ENCODE measurements at places on chromosomes 12 and 14.

DNA sequence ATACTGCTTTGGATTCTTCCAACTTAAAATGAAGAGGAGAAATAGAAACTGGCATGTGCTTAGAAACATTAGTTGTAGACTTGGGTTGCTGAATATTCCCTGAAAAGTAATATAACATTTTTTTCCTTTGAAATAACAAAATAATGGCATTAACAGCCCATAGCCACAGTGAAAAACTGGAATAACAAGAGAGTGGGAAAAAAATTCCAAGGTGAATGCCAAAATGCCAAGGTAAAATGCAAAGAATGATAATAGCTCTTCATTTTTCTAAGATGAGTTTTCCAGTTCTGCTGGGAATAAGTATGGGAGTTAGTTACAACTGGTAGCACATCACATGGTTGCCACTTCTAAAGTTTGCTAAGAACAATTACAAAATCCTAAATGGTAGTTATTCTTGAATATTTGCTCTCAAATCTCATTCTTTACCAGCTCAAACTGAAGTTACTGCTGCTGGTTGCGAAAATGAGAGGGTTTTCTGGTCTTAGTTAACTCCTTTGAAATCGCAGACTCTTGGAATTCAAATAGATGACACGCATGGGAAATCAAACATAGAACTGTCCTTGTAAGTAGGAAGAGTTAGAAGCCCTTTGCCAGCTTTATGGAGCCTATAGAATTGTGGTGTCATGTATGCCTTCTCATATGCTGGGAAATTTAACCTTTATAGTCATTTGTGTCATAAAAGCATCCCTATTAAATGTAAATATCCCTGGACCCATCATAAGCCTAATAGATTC is 165.0 kb upstream of the DCN start:
- no peak for DNase-seq

DNA sequence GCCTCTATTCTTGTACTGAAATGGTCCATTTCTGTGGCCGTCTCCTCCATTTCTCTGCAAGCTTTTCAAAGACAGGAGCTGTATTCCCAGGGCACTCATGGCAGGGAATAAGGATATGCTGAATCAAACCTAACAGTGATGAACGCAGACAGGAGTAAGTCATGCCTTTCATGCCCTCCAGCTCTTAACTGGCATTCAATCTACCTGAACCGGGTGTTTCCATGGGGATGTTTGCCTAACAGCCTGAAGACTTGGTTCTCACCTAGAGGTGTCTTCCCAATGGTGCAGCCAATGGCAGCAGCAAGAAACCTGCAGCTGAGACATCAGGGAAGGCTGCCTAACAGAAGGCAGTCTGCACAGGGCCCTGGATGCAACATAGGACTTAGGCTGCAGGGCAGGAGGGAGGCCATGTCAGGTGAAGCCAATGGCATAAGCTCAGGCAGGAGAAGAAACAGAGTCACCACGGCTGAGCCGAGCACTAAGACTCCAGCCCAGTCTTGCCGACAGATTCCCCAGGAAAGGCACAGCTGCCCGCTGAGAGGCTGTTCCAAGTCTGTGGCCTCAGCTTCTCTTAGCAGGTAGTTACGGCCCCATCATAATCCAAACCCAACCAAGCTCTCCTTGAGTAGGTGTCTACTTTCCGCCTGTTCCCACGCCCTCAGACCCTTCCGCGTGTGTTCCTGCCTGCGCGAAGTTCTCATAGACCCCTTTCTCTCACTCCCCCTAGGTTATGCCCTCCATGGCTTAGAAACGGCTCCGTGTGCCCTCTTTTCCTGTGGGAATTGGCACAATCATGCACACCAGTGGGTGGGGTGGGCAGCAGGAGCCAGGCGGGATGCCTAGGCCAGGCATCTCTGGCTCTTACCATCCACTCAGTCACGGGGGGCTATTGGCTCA is 44.1 kb downstream of the VWF start:
- DNase-seq: no peak

DNA sequence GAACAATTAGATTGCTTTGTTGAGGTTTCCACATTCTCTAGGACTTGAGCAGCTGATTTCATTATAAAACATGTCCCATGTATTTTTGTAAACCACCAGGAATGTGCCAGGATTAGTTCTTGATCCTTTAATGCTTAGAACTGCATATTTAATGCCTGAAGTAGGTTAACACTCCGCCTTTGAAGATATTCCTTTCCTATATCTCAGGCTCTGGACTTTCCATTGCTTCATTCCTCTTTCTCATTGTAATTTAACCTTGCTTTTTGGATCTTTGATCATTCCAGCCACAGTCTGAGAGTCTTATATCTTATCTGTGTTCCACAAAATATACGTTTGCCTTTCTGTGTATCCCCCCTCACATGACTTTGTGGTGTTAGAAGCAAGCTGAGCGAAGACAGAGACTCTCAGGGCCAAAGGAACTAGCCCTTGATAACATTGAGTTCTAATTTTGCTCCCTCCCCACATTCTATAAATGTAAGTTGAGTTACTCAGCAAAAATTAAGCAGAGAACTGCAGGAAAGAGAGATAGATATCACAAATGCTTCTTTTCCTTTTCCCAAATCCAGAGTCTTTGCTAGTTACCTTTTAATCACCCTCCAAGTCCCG is 2.4 kb upstream of the CLEC1B start:
- no peak for DNase-seq

DNA sequence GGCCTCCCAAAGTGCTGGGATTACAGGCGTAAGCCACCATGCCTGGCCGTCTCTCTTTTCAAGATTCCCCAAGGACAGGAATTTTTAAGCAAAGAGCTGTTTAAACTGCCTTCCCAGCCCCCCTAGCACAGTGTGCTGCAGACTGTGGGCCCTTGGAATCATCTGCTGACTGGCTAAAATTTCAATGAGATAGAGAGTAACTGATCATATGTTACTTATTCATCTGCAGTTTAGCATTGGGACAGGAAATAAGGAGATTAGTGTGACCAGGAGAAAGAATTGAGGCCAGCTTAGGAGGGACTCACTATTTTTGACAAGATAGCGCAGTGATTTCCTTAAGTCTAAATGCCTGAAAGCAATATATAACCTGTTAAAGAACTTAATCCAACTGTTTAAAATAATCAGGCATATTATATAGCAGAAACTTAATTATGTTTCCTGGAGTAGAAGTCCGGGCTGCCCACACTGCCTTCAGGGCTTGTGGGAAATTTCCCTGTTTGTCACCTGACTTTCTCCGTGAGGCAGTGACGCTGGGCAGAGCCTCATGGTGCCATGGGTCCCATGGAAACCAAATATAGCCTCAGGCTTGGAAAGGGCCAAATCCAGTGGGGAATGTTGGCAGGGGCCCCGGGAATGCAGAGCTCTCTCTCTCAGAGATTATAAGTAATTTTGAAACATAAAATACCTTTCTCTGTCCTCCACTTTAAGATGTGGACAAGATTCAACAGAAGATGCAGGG is 22.8 kb upstream of the CEBPE start:
- no peak for DNase-seq

DNA sequence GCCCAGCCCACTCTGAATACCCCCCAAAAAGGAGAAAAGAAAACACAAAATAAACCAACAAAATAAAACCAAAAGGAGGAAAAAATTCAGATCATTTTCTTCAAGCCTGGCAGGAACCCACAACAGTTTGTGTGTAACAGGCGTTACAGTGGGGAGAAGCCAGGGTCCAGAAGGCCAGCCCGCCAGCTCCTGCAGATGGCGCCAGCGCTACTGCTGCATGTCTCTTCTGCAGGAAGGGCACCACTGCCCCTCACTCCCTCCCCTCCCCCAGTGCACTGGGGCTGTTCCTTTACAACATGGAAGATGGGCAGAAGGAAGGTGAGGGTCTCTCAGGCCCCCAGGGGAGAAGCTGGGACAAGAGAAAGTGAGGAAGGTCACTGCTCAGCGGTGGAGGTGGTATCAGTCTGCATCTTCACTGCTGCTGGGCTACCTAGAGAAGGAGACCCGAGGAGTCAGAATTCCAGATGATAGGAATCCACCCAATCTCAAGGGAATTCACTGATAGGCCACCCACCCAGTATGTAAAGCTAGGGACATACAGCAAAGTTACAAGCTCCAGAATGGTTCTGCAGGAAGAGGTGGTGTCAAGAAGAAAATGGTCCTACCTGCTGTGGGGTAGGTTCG is 2.3 kb upstream of the NOP2 start:
- no peak for DNase-seq

DNA sequence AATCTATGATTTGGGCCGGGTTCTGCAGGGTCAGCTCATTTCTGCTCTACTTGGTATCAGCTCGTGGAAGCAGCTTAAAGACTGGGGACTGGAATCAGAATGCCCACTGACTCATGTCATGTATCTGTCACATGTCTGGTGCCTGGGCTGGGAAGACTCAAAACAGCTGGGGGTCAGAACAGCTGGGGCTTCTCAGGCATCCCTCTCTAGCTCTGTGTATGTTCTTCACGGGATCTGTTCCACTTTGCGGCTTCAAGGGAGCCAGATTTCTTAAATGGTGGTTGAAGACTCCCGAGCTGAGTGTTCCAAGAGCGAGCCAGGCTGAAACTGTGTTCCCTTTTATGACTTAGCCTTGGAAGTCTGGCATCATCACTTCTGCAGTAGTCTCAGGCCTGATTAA is 11.9 kb downstream of the AEBP2 start:
- DNase-seq: no peak

DNA sequence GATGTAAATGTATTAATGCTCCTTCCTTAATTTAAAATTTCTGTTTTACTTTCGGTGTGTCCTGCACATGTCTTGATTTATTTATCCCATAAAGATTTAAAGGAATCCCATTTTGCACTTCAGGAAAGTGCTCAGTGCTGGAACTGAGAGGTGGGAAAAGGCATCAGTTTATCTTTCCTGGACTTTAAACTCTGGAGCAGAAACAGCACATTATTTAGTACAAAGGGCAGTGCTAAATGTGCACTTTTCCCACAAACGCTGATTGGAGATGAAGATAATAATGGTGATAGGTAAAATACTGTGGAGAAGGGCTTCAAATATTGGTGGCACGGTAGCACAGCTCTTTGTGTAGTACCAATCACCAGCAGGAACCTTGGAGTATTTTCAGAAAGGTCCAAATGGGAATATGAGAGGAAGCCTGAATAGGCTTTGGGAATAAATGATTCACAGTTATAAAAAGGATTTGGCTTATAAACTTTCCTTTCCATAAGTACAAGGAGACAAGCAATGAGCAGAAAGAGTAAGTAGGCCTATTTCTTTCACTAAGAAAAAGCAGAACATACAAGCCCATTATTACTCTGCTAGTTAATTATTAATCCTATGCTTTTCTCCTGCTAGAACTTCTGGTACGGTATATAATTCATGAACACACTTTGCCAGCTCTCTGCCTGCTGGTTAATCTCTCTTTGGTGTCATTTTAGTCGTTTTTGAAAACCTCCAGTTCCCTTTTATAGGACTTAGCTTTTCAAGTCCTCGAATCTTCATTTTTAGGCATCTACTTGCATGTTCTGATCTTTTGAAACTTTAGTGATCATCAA is 58.3 kb downstream of the SLC15A5 start:
- no peak for DNase-seq

DNA sequence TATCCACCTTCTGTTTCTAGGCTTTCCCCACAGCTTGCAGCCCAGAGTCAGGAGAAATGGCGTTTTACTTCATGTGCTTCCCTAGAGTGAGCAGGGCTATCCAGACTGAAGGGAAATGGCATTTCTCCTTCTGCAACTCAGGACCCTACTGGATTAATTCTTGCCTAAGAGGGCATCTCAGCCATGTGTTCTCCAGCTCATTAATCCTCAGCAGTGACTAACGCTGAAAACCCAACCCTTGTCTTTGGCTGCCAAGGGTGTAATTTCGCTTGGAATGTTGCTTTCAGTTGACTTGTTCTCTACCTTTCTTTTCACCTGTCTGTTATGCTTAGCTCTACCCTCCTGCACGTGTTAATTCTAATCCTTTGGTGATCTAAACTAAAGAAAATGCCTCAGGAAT is 21.0 kb upstream of the EMP1 start:
- no peak for DNase-seq

DNA sequence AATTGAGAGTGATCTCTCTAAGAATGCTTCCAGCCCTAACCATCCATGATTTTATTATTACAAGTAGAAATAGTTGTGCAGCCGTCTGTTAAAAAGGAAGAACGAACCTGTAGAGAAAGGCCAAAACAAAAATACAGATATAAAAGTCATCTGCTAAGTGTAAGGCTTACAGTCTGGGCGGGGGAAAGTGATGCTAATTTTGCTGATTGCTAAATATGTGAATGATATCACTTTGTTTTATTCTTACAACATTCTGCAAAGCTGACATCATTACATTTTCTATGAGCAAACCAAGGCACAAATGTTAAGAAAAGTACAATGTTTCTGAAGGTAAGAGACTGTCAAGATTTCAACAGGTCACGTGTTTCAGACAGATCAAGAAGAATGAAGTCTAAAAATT is 101.5 kb upstream of the RAP1B start:
- no peak for DNase-seq

GRCh38 chr12:30573145-30573544 is 122.5 kb downstream of the IPO8 start:
- DNase-seq: no peak

GRCh38 chr14:61628016-61628725 is 67.1 kb upstream of the HIF1A start:
- DNase-seq: no peak

DNA sequence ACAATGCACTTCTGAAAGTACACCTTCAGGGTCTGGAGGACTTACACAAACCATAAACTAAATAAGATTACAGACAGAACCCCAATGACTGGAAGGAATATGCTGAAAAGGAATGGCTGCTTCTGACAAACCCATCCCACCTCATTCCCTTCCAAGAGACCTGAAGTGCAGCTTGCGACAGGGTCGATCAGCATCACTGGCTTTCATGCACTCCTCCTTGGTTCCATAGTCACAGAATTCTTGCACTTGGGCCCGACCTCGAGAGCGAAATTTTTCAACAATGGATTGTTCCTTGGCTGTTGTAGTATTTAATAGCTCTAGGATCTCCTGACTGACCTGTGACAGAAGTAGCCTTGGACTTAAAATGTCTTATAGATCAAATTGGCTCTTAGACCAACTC is 9.6 kb downstream of the METTL3 start:
- no peak for DNase-seq

- no peak for DNase-seq
These were observed 27.4 kb downstream of the DTX1 start for GRCh38 chr12:113083863-113084435.

- no peak for DNase-seq
These were observed 140.3 kb upstream of the AEBP2 start for GRCh38 chr12:19298836-19299605.

GRCh38 chr14:72970058-72970630 is 43.9 kb downstream of the DCAF4 start:
- DNase-seq: no peak
